ENCODE measurements at places on chromosomes 5 and 9.

GRCh38 chr5:59816654-59817300 is 76.7 kb downstream of the PDE4D start:
- DNase-seq = peak; percentile 60

GRCh38 chr5:150368526-150368925 is 11.0 kb downstream of the TCOF1 start:
- no peak for DNase-seq

DNA sequence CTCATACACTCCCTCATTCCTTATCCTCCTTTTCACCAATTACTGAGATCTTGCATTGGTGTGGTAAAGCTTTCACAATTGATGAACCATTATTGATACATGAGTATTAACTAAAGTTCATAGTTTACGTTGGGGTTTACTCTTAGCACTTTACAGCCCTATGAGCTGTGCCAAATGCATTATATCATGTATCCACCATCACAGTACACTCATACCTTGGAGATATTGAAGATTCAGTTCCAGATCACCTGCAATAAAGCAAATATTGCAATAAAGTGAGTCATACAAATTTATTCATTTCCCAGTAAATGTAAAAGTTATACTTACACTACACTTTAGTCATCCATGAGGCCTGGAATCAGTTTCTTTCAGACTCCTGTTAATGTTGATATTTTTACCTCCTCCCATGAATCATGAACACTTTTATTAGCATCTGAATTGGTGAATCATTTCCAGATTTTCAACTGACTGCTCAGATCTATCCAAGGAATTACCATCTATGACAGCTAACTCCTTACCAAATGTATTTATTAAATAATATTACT is 546.6 kb upstream of the PTPRD start:
- no peak for DNase-seq

DNA sequence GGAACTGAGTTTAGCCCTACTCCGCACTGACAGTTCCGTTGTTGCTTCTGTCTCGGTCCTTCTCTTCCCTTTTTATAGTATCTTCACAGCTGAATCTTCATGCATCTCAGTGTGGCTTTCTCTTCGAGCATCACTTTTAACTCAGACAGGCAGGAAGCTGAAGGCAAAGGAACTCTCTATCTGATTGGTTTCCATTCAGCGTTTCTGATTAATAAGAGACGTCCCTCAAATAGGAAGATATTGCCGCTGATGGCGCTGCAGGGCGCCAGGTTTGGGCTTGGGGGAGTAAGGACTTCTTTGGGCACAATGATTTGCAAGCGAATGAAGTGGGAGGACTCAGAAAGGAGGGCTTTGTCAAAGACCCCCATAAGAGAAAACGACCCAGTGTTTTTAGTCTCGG is at the start of gene CDH9:
Gene CDH9, minus strand, starts transcription at position 111 of the 400 bp plus-strand sequence. CDS start 50,253 bp downstream, outside the sequence.
- DNase-seq = no peak

- DNase-seq = no peak
These were observed 198.8 kb upstream of the S1PR3 start for GRCh38 chr9:88792502-88792901.

GRCh38 chr9:27395484-27395921 is 98.6 kb upstream of the EQTN start:
- DNase-seq = no peak

- no peak for DNase-seq
These were observed 732 bp downstream of the PBX3 start for GRCh38 chr9:125747765-125748445.

DNA sequence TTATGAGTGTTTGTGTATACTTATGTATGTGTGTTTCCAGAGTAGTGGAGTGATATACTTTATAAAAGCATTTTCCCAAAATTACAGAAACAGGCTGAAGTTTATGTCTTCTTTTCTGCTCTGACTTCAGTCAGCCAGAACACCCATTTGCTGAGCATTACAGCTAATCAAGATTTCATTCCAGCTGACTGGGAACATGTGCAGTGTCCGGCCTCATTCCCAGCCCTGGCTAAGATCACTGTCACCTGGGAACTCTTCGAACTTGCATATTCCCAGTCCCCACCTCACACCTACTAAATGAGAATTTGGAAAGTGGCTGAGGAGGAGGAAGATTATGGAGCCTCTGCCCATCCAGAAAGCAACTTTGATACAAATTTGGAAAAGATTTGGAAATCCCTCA is 90.8 kb upstream of the PRRC1 start:
- DNase-seq = no peak

- no peak for DNase-seq
These were observed 5.3 kb downstream of the BARX1 start for GRCh38 chr9:93949694-93950449.

DNA sequence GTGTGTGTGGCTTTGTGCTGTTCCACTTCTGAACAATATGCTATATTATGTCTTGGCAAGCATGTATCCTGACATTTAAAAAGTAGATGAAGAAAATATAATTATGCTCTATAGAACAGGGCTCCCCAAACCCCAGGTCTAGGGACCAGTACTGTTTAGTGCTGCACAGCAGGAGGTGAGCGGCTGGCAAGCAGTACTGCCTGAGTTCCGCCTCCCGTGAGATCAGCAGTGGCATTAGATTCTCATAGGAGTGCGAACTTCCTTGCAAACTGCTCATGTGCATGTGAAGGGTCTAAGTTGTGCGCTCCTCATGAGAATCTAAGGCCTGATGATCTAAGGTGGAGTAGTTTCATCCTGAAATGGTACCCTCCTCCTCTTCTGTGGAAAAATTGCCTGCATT is 979.1 kb upstream of the CTNND2 start:
- peak; percentile 21 for DNase-seq
